ENCODE measurements at places on chromosomes 4 and X.

DNA sequence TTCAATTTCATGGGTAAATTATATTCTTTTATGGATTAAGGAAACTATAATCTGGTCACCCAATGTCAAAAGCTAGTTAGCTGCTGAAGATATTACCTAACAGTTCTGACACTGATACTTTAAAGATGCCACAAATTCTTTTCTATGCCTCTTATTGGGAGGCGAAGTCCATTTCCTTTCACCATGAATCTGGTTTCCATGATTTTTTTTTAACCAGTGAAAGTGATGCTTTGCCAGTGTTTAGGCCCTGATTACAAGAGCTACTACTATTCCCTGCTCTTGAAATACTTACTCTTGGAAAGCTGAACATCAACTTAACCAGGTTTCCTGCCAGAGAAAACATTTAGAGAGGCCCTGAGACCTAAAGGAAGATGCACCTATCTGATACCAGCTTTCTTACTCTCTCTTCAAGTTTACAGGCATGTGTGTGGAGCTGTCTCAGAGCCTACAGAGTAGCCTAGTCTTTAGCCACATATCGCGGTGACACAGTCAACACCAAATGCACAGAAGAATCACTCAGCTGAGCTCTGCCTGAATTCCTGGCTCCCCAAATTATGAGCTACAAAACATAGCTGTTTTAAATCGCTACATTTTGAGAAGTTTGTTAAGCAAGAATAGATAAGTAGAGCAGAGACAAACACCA, 1280.8 kb downstream of the PCDH7 start:
- DNase-seq: no peak

GRCh38 chr4:93771640-93772411, 56.7 kb upstream of the ATOH1 start:
- no peak for DNase-seq

GRCh38 chrX:48913605-48914366, 2.3 kb upstream of the SLC35A2 start:
- no peak for DNase-seq

- no peak for DNase-seq
These were observed 207.5 kb downstream of the PAPSS1 start for GRCh38 chr4:107512549-107512948.

DNA sequence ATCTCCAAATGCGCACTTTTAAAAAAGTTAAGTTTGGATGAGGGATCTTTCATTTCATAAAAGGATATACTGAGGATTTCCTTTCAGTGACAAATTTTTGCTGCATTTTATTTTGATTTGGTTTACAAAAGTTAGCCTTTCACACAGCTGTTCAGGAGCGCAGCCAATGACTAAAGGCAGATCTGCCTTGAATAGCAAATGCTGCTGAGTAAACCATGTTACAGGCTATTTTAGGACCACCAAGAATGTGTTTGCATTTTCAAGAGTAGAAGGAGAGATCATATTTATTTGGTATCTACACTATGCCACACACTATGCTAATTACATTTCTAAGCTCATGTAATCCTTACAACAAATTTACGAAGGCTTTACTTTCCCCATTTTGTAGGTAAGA, 92.1 kb downstream of the MAMLD1 start:
- DNase-seq: no peak
